ENCODE measurements at places on chromosomes 2 and 18.

DNA sequence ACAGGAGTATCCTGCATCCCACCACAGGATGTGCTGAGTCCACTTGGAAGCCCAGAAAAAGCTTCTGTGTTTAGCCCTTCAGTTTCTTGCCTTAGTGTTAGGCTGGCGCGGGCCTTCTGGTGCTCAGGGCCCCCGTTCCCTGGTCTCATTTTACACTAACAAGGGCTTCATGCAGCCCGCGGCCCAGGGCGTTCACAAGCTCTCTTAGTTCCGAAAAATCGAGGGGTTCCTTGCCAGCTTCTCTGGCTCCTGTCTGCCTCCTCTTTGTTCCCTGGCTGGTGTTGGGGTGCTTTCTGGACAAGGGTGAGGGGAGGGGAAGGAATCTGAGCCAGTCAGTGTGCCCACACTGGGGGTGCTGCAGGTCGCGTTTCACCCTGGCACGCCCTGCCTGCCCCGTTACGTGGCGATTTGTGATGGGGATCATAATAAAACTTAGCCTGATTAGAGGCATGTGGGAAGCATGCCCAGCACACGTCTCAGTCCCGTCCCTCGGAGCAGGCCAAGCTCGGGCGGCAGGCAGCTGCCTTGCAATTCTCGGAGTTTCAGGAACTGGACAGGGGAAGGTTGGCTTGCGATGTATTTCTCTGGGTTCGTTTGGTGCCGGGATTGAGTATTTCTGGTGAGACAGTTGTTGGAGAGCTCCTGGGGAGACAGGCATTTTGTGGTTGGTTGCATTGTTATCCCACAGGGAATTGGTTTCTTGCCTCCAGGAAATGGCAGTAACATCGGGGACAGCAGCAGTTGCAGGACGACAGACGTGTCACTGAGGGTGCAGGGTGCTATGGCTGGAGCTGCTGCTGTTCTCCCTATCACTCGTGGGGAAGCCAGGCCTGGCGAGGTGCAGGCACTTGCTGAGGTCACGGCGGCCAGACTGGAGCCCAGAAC lies 22.9 kb downstream of the SH3BP4 start:
- DNase-seq = no peak

DNA sequence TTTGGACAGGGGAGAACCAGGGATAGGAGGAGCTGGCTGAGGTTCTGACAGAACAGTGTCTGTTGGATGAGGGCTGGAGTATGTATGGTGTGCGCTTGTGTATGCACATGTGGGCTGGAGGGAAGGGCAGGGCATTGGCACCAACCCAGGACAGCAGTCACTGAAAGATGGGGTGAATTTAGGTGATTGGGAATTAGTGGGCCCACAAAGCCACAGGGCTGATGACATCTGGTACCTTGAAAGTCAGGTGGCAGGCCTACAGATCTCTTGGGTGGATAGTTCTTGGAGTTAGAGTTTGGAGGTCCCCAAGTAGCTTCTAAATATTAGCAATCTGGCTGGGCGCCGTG lies 45.7 kb downstream of the C2orf42 start:
- no peak for DNase-seq

DNA sequence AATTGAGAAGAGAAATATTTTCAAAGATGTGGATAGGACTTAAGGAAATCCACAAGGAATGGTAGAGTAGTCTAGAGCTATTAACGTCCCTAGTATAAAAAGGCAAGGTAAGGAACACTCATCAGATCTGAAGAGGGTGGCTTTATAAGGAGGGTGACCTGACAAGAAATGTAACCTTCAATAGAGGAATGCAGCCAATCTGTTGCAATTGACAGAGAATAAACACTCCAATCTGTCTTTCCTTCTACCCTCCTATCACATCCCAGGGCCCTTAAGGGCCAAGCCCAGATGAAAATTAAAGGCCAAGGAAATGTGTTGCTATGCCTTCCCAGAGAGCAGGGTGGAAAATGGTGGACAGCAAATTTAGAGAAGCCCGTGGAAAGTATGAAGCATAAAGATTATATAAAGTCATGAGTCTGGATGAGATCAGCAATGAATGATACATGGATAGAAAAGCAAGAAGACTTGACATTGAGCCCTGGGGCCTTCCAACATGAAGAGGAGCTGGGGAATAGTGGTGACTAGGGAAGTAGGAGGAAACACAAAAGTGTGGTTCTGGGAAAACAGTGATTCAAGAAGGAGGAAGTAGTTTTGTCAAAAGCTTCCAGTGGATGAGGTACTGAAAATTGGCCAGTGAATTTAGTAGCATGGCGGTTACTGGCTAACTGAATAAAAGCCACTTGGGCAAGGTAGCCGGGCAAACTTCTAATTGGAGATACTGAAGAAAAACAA lies 270.6 kb upstream of the TANK start:
- DNase-seq = no peak

GRCh38 chr2:227188292-227188691 lies 23.9 kb downstream of the COL4A3 start:
- DNase-seq = no peak

- DNase-seq = no peak
These were observed 424 bp upstream of the ANKRD44 start for GRCh38 chr2:197310987-197311420.

DNA sequence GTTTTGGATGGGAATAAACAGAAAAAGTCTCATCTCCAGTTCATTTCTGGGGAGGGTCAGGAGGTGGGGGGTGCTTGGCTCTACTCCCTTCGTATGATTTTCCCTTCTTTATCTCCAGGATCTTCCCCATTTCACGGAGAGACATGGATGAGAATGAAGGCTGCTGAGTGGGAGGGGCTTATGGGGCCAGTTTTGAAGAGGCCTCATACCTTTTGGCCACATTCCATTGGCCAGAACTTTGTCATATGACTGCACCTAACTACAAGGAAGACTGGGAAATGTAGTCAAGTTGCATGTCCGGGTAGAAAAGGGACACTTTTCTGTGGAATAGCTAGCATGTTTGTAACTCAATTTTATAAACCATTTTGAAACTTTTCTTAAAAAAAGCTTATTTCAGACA lies 117.6 kb downstream of the NEDD4L start:
- no peak for DNase-seq

GRCh38 chr2:109736177-109736827 lies 57.8 kb upstream of the RGPD5 start:
- DNase-seq = no peak

- DNase-seq = no peak
These were observed 69.5 kb downstream of the SESTD1 start for GRCh38 chr2:179195141-179195540.

DNA sequence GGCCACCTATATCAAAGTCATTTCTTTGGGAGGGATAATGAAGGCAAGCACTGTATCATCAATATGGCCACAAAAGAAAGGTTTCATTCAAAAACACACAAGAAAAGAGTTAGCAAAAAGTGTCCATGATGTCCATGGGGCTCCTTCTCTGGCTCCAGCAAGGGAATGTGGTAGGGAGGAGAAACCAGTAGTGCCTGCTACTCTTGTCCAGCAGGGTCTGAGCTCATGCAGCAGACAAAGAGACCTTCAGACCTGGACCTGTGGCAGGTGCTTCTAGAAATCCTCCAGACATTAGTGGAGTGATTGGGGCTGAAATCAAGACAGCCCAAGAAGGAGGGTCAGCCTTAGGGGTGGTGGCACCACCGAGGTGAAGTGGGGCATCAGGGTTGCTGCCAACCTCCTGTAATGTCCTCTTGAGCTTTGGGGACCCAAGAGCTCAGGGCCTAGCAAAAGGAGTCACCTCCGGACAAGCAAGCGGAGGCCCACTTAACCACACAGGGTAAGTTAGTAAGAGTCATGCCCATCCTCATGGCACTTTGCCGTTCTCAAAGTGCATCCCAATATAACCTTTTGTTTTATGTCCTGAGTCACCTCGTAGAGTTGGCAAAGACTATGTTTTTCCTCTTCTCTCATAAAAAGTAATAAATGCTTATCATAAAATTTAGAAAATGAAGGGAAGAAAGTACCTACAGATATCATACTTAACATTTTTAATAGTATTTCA lies 112.6 kb upstream of the YPEL5 start:
- DNase-seq = no peak

GRCh38 chr2:234768608-234769196 lies 183.1 kb upstream of the SH3BP4 start:
- DNase-seq = no peak

DNA sequence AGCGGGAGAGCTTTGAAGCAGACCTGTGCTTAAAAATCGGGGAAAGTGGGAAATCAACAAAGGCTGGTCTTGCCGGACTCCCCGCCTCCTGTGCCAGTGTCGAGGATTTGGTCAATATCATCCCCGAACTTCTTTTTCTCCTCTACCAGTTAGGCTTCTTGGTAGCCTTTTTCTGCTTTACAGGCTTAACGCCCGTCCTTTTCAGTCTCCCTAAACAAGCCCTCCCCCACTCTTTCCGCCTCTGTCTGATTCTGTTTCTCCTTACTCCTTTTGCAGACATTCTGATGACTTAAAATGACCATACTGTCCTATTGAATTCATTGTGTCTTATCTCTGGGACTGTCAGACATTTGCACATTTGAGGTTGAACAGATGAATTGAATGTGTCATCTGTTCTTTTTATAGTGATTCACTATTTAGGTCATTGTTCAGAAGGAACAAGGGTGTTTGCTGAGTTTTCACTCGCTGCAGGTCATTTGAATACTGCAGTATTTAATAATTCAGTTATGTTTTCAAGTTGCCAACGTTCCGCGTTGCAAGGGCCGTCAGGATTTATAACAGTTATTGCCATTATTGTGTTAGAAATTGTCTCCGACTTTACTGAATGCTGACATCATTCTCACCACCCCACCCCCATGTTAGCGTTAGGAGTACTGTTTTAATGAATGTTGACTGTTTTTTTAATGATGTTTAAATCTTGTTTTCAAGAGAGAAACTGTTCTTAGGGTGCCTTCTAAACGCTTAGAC lies 1.1 kb downstream of the ITGAV start:
- DNase-seq = no peak

DNA sequence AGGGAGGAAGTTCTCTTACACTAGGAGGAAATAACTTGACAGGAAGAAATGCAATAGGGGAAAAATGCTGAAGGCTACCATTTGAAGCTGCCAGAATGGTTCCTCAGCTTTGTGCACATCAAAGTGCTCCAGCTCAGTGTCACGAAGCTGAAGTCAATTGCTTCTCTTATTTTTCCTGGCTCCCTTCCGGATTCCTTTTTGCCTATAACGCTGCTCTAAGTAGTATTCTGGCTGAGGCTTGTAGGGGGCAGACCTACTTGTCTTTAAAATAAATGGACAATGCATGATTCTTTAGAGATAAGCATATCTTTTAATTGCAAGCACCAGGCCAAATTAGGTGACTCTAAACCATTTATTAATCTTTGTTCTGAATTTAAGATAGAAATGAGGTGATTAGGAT lies 60.3 kb upstream of the SCN1A start:
- DNase-seq = no peak

GRCh38 chr2:109261906-109262631 lies 133.1 kb downstream of the SH3RF3 start:
- DNase-seq = no peak

- DNase-seq = no peak
These were observed 28.8 kb downstream of the STEAP3 start for GRCh38 chr2:119252186-119253113.

GRCh38 chr2:133562558-133562957 lies 5.7 kb downstream of the NCKAP5 start:
- DNase-seq = no peak
